ENCODE measurements at places on chromosomes 3 and 15.

- DNase-seq: no peak
These were observed 120.7 kb downstream of the CHDH start for GRCh38 chr3:53725387-53725995.

- DNase-seq: no peak
These were observed 9.4 kb upstream of the COPG1 start for GRCh38 chr3:129239991-129240390.

GRCh38 chr3:152050903-152051302 is 177.5 kb downstream of the SUCNR1 start:
- peak; percentile 34 for DNase-seq

- DNase-seq: no peak
These were observed 457.8 kb downstream of the FOXP1 start for GRCh38 chr3:71125738-71126137.

- DNase-seq: no peak
These were observed 4.7 kb downstream of the ATG7 start for GRCh38 chr3:11276901-11277300.

- DNase-seq: peak; percentile 79
These were observed 21.0 kb downstream of the RARB start for GRCh38 chr3:25448750-25449692.

DNA sequence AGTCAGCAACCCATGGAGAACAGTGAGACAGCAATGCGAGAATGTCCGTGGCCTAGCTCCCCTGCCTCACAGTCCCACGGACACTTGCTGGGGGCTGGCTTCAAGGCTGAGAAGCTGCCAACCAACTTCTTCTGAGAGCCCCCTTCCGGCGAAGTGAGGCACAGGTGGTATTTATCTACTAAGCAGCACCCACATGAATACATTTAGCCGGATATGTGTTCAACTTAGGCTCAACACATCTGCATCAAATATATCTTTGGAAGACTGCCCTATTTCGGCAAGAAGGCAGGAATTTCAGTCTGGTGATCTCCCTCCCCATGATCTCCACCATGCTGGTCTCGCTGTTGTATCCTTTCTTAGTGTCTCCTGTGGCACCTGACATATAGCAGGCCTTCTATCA is 340.9 kb upstream of the NR2E3 start:
- no peak for DNase-seq

DNA sequence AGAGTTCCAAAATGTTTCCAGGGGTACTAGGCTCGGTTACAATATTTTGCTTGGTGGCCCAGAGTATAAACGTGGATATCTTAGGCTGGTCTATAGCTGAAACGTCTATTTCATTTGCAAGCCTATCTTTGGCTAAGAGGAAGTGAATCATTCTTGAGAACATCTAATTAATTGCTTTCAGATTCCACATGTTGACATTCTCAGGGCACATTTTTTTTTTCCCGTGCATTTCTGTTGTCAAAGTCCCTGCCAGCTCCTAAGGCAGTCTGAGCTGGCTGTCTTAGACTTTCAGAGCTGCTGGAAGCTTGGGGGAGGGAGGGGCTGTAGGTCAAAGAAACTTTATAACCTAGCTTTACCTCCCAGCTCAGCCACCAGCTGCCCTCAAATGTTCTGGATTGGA is 23.2 kb upstream of the LAMP3 start:
- DNase-seq: peak; percentile 75

DNA sequence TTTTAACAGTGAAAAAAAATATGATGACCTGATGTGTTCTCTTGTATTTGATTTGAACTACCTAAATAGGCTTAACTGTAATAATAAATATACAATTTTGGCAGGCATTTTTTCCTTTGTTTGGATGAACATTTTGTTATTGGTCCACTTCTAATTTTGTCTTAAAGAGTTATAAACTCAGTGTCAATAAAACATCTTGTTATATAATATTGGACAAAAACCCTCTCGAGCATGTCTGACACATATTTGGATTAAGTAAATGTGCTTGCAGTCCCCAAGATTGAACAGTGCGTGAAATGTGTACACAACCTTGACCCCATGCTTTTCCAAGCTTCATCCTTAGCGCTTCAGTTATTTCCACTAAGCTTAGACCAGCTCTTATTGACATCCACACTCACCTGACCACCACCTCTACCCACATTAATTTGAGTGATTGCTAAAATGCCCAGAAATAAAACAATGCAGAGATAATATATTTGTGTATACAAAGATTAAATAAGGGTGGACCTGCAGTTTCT is 131.7 kb upstream of the ZBED2 start:
- DNase-seq: no peak

DNA sequence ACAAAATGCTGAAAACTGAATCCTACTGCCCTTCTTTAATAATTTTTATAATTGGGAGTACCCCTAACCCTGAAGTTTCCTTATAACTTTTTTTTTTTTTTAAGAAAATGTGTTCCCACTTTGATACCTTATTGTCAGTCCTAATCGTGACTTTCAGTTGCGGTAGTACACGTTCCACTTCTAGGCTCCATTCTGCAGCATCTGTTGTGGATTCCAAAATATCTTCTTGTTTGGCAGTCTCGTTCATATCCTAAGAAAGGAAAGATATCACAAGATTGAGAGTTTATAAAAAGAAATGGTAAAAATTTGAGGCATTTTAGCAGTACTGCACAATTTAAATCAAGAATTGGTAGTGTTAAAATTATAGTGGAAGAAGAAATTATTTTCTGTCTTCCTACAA is 30.8 kb downstream of the IFT57 start:
- DNase-seq: no peak

DNA sequence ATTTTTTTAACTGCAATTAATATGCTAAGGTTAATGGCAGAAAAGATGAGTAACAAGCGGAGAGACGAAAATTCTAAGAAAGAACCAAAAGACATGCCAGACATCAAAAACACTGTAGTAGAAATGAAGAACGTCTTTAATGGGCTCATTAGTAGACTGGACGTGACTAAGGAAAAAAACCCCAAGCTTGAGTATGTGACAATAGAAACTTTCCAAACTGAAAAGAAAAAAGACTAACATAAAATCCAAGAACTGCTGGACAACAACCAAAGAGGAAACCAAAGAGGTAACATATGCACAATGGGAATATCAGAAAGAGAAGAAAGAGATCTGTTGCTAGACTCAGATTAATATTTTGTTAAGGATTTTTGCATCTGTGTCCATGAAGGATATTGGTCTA is 94.6 kb upstream of the SETMAR start:
- DNase-seq: no peak

- no peak for DNase-seq
These were observed 369.8 kb downstream of the SV2B start for GRCh38 chr15:91469632-91470567.

- peak; percentile 83 for DNase-seq
These were observed 6.9 kb downstream of the INAFM2 start for GRCh38 chr15:40330368-40330836.

DNA sequence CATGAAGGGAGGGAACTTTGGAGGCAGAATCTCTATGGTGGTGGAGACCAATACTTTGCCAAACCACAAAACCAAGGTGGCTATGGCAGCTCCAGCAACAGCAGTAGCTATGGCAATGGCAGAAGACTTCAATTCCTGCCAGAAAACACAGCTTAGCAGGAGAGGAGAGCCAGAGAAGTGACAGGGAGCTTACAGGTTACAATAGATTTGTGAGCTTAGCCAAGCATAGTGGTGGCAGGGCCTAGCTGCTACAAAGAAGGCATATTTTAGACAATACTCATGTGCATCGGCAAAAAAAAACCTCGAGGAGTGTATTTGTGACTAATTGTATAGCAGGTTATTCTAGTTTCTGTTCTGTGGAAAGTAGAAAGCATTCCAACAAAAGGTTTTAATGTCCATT is 6.4 kb upstream of the CSTA start:
- DNase-seq: no peak

GRCh38 chr3:48208076-48208475 is 15.2 kb upstream of the CAMP start:
- DNase-seq: no peak

GRCh38 chr3:68861521-68861920 is 70.8 kb downstream of the TAFA4 start:
- DNase-seq: no peak

- DNase-seq: peak; percentile 91
These were observed 145.0 kb downstream of the CMSS1 start for GRCh38 chr3:99962703-99963102.

- no peak for DNase-seq
These were observed 108.3 kb downstream of the OCA2 start for GRCh38 chr15:27990521-27991515.

DNA sequence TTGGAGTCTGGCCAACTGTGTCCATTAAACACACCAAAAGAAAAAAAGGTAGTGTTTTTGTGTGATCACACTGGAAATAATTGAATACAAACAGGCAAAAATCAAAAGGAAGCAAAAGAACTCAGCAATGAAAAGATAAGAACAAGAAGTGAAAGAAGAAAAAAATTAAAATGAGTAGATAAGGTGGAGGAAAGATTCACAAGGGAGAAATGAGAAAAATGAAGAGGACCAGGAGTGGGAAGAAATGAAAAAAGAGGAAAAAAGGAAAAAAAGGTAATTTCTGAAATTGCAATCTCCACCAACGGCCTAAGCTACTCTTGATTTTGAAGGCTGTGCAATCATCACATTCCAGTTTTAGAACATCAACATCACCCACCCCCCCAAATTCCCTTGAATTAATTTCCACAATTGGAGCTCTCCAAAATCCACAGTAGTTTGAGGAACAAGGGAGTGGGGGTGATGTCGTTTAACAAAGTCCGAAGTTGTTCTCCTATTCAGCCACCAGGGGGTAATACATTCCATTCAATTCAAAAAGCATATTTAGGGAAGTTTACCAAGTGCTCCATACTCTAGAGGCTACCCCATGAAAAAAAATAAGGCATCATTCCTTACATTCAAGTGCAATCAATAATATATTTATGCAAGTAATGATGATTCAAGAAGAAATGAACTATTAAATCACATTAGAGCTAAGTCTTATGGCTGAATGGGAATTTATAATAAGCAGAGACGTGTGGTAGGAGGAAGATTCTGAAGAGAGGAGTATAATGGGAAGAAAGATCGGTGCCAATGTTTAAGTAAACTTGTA is 37.4 kb downstream of the ZNF860 start:
- DNase-seq: peak; percentile 72

- DNase-seq: no peak
These were observed 126.3 kb downstream of the EEFSEC start for GRCh38 chr3:128279601-128279880.

GRCh38 chr3:15536856-15537255 is 15.3 kb upstream of the COLQ start:
- DNase-seq: no peak

- DNase-seq: no peak
These were observed 186.2 kb upstream of the RASGRP1 start for GRCh38 chr15:38750786-38751185.

GRCh38 chr3:126472277-126473006 is 3.2 kb downstream of the ZXDC start:
- DNase-seq: peak; percentile 79

- no peak for DNase-seq
These were observed 467.9 kb downstream of the SOX2 start for GRCh38 chr3:182179631-182180030.

DNA sequence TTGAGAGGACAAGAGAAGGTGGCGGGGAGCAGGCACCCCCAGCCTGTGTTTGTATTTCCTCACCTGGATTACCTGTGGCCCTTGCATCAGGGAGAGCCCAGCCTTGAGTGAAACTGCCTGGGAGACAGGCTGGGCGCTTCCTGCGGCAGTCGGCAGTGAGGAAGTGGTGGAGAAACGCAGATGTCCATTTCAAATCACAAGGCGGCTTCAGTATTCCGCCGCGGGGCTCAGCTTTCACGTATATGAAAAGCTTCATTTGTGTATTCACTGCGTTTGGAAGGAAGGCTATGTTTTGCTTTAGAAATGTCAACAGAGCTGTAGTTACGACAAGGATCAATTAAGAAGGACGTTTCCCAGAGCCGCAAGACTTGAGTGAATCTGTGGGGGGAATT is 167.4 kb upstream of the CTDSPL start:
- no peak for DNase-seq

GRCh38 chr15:70853973-70854665 is at the start of gene LARP6:
Gene LARP6 (minus strand): TSS chr15:70854157. CDS start chr15:70854088, 69 bp downstream.
- DNase-seq: peak; percentile 38

DNA sequence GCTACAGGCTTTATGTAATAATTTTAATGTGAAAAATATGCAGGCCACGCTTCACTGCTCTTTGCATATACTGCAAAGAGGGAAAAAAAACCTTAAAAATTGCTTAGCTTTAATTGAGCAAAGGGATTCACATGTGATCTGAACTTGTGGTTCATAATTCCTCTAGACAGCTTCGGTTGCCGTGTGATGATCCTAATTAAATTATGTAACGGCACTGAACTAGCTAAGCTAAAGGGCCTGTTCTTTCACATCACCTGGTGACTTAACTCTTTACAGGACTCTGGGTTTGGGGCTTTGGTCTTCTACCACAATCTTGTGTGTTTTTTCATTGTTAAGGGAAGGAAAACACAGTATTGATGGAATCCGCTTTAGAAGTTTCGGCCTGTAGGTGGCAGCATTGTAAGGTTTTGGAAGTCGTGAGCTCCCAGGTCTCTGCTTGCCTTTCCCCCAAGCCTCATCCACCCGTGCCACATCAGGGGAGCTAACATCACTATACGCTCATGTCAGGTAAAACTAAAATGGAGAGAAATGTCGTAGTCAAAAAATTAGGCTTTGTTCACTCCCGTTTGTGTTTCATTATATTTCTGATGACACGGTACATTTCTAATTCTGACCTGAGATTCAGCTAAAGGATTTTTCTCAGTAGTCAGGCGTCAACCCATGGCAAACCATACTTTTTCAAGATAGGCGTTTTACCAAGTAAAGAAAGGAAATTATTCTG is 205.6 kb upstream of the DPH6 start:
- peak; percentile 88 for DNase-seq

DNA sequence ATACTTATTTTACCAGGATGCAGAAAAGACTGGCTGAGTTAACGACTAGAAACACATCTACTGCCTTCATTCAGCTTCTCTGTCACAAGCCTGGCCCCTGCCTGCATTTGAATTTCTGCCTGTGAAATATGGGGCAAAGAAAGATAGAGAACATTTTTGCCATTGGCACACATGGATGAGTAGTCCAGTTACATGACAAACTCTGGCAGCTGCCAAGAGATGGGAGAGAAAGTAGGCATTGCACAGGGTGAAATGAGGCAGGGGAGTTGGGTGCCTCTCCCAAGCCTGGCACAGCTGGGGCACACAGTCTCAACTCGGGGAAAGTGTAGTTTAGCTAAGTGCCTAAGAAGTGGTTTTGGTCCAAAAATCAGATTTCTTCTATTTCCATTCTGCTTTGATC is 24.0 kb downstream of the ANXA2 start:
- DNase-seq: no peak
